Stimulated activated CD4-positive, alpha-beta T cell treated with anti-CD3 and anti-CD28 coated beads, Interleukin-1b, Interleukin-23, amount 100 ng/mL, for 4 hours (primary cell): ENCODE measurements at places on chromosomes 6 and 20.

GRCh38 chr6:2862712-2863181, 21.1 kb upstream of the SERPINB1 start:
- no peak for DNase-seq

DNA sequence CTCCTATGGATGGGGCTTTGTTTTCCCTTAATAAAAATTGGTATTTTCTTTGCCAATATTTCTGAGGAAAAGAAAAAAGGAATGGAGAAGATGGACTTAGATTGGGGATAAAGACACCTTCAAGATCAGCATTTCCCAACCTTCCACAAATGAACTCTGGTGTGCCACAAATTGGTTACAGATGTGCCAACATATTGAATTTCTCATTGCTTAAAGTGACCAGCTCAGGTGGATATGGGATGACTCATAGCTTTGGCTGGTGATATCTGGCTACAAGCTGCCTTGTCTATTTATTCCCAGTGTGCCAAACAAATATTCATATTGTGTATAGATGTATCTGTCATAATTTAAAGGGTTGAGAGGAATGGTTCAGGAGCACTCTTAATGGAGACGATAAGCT, 32.5 kb downstream of the THEMIS start:
- no peak for DNase-seq

- no peak for DNase-seq
Observed at GRCh38 chr6:118843685-118844390, 50.1 kb upstream of the ASF1A start.

- no peak for DNase-seq
Observed at GRCh38 chr6:109379711-109380110, 2.6 kb downstream of the CD164 start.

- DNase-seq, result no peak
Observed at GRCh38 chr6:158476389-158476788, 83.5 kb upstream of the TMEM181 start.

DNA sequence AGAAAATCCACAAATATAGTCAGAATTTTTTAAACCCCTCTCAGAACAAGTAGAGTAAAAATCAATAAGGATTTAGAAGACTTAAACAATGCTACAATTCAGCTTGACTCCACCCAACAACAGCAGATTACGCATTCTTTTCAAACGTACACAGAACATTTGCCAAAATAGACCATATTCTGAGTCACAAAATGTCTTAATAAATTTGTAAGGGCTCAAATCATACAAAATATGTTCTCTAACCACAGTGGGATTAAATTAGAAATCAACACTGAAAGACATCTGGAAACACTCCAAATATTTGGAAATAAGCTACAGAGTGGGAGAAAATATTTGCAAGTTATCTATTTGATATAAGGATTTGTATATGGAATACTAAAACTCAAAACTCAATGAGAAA, 164.2 kb upstream of the AKAP12 start:
- no peak for DNase-seq

GRCh38 chr20:1465470-1466210, 1.0 kb downstream of the NSFL1C start:
- DNase-seq, result no peak

DNA sequence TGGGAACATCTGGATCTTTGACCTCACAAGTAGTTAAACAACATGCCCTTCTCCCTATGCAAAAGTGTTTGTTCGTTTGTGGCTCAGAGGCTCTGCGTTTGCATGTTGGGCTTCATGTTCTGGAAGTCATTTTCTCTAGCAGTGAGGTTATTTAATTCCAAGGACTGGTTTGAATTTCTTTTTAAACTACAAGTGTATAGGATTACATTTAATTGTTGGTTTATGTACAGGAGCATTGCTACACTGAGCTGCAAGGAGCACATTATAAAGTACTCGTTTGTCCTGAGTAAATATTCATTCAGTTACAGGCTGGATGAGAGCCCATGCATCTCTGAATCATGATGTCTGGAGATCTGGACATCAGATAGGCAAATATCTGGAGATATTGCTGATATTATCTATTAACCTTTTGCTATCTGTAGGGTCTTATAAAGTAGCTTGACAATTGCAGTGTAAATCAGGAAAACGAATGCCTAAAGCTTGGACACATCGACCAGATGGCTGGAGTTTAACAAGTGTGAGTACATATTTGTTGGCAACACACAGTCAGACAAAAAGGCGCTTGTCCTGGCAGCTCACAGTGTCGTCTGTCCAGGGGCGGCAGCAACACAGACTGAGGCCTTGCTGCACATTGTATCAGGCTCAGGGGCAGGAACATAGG, 84.6 kb downstream of the PDE7B start:
- no peak for DNase-seq

- no peak for DNase-seq
Observed at GRCh38 chr6:168803874-168804273, 362.9 kb downstream of the SMOC2 start.

GRCh38 chr20:21556398-21556797, 42.5 kb upstream of the NKX2-2 start:
- DNase-seq, result no peak

DNA sequence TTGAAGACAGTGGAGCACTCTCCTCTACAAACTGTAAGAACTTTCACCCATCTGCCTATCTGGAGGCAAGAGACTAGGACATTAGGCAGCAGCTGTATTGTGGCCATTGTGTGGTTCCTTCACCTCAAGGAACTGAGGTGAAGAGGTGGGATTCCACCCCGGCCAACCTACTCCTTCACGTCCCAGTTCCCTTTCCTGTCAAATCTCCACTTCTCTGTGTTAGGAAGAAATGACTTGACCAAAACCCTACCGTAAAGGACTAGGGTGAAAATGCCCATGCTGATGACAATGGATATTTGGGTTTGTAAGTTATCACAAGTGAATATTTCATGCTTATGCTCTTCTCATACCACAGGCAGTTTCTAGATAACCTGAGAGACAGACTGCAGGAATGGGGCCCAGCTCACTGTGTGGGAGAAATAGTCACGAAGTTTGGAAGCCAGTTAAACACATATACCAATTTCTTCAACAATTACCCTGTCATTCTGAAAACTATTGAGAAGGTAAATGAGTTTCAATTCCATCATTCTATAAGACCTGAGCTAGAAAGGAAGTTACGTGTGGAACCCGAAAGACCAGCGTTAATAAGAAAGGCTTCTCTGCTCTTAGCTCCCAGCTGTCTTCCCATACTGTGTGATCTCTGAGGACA, 86.6 kb downstream of the ECT2L start:
- DNase-seq, result no peak

DNA sequence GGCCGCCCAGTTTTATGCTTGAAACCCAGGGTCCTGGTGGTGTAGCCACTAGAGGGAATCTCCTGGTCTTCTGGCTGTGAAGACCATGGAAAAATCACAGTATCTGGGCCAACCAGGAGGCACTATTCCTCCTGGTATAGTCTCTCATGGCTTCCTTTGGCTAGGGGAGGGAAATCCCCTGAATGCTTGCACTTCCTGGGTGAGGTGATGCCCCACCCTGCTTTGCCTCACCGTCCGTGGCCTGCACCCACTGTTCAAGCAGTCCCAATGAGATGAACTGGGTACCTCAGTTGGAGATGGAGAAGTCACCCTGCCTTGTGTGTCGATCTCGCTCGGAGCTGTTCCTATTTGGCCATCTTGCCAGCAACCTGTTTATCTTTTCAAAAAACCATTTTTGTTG, 10.1 kb upstream of the ZNF337 start:
- peak; percentile 9 for DNase-seq

- no peak for DNase-seq
Observed at GRCh38 chr6:87913974-87914373, 133.7 kb upstream of the SPACA1 start.

DNA sequence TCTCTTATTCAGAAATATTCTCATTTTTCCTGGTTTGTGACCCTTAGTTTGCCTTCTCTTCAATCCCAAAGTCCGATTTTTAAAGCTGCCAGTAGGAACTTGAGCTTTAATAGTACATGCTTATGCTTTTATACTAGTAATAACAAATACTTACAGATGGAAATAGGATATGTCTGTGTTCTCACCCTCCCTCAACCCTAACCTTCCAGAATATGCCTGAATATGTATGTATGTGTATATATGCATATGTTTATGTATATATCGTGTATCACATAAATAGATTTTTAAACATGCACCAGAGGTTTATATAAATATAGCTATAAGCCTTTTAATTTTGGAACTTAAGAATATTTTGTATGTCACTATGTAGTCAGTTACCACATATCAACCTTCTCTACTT, 38.8 kb downstream of the CDYL start:
- DNase-seq, result no peak

GRCh38 chr6:83258517-83258916, 65.4 kb downstream of the RWDD2A start:
- DNase-seq, result no peak

DNA sequence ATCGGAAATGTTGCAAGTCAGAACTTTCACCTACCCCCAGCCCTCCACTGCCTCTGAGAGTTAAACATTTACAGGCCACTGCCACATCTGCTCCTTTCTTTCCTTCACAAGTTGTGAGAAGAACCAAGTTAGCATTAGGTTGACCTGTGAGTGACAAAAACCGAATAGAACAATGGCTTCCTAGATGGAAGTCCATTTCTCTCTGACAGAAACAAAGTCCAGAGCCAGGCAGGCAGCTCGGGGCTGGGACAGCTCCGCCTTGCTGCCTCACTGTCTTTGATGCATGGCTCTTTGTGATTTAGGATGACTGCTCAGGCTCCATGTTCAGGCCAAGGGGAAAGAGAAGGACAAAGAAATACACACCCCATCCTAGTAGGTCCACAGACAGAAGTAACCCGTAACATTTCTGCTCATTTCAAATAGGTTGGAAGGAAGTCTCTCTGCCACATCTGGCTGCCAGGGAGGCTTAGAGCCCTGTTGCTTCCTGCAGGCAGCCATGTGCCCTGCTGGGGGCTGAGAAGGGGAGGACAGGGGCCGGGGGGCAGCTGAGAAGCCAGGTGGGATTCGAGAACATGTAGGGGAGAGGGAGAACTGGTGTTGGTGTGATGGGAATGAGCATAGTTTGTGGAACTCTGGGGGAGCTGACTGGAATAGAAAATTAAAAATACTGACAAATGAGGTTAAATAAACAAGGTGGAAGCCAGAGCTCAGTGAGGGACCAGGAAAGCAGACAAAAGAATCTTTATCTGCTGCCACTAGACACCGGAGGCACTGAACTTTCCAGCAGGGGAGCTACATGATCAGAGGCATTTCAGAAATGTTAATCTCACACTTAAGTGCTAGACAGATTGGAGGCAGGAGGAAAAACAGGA, 19.5 kb upstream of the IER3 start:
- DNase-seq, result no peak

GRCh38 chr6:57255451-57256169, 33.5 kb upstream of the RAB23 start:
- DNase-seq, result no peak

GRCh38 chr20:19272976-19273654, 60.7 kb downstream of the SLC24A3 start:
- DNase-seq, result no peak

DNA sequence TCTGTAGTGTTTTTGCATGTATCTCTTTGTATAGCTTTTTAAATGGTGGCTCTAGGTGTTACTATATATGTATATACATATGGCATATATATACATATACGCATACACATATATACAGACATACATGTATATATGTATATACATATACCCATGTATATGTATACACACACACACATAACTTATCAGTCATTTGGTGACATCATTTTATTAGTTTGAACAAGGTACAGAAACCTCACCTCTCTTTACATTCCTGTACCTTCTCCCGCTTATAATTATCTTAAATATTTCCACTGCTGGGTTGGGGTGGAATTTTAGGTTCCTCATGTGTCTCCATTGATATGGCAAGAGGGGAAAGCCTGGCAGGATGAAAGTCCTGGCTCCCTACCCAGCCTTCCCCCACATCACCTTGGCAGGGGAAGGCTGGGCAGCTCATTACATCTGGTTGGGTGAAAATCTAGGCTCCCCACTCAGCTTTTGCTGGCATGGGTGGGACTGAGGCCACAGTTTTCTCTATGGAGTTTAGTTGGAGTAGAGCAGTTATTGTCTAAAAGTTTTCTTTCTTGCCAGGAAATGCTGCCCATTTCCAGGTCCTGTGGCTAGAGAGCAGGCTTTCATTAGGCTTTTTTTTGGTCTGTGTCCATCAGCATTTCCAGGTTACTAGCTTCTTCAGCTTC, 7.6 kb downstream of the GLO1 start:
- no peak for DNase-seq

GRCh38 chr6:6810727-6811126, 222.2 kb downstream of the LY86 start:
- no peak for DNase-seq

DNA sequence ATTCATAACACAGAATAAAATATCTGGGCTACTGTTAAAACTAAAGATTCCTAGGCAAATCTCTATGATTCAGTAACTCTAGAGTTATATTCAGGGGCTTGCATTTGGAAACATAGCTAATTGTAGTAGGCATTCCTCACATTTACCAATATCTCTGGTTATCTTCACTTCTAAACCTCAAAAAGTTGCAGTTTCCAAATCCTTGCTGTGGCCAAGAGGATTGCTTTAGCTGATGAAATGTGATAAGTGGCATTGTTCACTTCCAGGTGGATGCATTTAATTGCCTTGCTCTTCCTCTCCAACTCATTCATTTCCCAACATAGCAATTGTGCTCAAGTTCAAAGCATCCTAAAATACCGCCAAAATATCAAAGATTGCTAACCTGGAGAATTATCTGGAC, 246.6 kb downstream of the GRIK2 start:
- no peak for DNase-seq

- DNase-seq, result peak; percentile 7
Observed at GRCh38 chr6:12890171-12890790, 173.7 kb downstream of the PHACTR1 start.

DNA sequence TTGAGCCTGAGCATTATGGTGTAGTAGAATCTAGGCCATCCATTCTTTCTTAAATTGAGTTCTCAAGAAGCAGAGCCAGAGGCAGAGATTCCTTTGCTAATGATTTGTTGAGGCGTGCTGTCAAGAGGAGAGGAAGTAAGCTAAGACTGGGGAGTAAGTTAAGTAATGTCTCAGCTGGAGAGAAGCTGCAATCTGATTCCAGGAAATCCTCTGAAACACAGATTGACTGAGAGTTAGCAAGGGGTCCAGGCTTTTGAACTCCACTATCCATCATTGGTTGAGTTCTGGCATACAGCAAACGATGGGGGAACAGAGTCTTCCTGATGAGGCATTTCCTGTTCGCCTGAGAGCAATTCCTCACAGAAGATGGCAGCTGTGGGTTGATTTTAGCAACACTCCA, 207.4 kb upstream of the RAB32 start:
- DNase-seq, result no peak

DNA sequence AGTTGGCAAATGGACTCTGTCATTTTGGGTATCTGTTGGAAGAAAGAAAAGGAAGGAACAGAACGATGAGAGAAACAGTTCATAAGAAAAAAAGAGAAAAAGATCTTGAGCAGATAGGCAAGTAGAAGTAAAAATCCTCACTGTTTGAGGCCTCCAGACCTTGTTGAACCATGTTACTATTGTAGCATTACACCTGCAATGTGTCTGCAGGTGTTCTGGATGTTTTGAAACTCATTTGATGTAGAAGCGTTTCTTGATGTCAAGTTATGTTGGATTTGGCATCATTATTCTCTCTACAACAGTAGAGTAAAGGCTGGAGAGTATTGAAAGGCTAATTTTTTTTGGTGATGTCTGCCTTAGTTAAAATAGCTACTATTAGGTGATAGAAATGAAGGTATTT, 108.7 kb downstream of the CARMIL1 start:
- DNase-seq, result no peak

GRCh38 chr6:12058172-12058961, 46.3 kb downstream of the HIVEP1 start:
- no peak for DNase-seq
